ENCODE measurements at places on chromosomes 7 and 10.
A peak's percentile ranks its signal among the peaks of the same experiment; 100 is the strongest.

GRCh38 chr10:96259150-96259549 is 12.2 kb downstream of the BLNK start:
- DNase-seq, result no peak

- no peak for DNase-seq
Observed at GRCh38 chr10:3002304-3002703, 65.0 kb upstream of the PFKP start.

GRCh38 chr7:48097521-48098231 is 8.6 kb downstream of the UPP1 start:
- no peak for DNase-seq

DNA sequence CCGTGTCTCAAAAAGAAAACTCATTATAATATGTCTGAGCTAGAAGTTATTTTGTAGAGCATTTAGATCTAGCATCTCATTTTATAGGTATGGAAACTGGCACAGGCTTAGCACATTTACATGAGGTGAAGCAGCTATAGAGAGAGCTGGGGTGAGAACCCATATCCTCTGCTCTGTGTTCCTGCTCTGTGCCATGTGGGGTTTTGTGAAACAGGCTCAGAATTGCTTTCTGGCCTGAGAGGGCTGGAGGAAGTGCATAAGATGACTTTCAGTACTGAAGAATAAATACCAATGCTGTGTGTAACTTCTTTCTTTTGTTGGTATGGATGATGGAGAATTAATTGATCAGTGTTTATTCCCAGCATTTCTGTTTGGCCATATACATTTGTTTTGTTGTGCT is 159.1 kb downstream of the LRRC4 start:
- no peak for DNase-seq

DNA sequence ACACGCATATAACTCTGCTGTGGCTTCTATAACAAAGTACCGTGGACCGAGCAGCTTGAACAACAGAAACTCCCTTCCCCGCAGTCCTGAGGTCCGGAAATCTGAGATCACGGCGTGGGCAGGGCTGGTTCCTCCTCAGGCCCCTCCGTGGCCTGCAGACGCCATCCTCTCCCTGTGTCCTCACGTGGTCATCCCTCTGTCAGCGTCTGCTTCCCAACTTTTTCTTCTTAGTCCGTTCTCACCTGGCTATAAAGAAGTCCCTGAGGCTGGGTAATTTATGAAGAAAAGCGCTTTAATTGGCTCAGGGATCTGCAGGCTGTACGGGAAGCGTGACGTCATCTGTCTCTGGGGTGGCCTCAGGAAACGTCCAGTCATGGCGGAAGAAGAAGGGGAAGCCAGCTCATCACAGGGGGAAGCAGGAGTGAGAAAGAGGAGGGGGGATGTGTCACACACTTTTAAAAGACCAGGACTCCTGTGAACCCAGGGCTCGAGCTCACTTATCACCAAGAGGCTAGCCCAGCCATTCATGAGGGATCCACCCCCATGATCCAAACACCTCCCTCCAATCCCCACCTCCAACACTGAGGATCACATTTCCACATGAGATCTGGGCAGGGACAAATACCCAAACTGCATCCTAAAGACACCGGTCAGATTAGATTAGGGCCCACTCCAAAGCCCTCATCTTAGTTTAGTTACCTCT is 91.2 kb upstream of the INSIG1 start:
- peak; percentile 97 for DNase-seq

- DNase-seq, result no peak
Observed at GRCh38 chr10:71276873-71277272, 42.2 kb upstream of the SLC29A3 start.

DNA sequence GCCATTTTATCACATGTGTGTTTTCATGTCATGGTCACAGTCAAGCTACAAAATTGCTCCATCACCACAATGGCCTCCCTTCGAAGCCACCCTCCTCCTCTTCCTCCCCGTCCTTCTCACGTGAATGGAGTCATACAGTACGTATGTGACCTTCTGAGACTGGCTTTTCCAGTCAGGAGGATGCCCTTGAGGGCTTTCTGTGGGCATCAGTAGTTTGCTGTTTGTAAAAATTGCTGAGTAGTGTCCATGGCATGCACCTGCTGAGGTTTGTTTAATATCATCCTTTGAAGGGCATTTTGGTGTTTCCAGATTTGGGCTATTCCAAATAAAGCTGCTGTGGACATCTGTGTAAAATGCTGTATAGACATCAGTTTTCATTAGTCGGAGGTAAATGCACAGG is 5.9 kb upstream of the UBE3C start:
- DNase-seq, result no peak

GRCh38 chr10:14852236-14852635 is 14.1 kb downstream of the HSPA14 start:
- DNase-seq, result no peak

GRCh38 chr10:130040817-130041330 is 69.8 kb downstream of the C10orf143 start:
- DNase-seq, result no peak

DNA sequence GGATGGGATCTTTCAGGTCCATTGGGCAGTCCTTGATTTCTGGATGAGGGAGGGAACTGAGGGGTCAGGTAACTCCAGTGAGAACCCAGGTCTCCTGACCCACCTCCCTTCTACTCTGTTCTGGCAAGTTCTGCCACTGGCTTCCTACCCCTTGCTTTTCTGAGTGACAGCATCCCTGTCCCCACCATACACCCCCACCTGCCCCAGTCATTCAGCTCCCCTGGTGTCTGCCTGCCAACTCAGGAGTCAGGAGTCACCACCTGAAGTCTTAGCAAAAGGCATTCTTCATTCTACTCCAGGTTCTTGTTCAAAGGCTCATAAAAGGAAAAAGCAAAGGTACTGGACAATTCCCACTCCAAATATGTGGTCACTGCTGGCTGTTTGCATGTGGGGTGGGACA is 26.6 kb downstream of the CDHR3 start:
- no peak for DNase-seq

DNA sequence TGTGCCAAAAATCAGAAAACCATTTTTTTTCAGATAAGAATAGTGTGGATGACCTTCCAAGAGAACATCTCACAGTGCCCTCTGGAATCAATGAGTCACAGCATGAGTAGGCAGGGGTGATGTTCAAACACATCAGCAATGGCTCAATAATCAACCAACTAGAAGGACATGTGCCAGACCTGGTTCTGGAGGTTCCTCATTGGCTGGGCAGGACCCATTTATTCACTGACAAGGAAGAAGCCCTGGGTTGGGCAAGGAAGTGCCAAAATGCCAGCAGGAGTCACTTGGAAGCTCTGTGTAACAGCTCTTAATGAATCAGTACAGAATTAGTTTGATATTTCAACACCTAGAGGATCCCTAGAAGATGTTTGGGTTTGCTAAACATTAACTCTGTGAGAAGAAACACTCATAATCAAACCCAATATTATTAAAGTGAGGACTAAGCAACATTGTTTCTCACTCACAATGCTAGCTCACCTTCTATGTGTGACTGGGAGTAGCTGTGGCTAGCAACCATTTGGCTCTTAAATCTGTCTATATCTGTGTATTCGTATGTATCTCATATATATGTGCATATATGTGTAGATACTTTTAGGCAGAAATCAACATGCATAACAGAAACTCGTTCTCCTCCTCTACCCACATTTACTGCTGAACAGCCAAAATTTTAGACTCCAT is 72.3 kb upstream of the APBB1IP start:
- peak; percentile 16 for DNase-seq

DNA sequence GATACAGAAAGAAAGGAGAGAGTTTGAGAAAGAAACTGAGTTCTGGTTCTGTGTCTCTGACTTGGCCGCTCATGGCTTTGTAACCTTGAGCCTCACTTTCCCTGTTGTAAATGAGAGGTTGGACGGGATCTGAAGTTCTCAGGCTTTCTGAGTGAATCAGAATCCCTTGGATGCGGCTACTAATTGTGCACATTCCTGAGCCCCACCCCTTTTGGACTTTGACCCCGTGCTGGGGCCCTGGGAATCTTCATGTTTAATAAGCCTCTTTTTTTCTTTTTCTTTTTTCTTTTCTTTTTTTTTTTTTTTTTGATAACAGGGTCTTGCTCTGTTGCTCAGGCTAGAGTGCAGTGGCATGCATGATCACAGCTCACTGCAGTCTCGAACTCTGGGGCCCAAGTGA is 26.9 kb downstream of the SLC25A28 start:
- DNase-seq, result no peak

DNA sequence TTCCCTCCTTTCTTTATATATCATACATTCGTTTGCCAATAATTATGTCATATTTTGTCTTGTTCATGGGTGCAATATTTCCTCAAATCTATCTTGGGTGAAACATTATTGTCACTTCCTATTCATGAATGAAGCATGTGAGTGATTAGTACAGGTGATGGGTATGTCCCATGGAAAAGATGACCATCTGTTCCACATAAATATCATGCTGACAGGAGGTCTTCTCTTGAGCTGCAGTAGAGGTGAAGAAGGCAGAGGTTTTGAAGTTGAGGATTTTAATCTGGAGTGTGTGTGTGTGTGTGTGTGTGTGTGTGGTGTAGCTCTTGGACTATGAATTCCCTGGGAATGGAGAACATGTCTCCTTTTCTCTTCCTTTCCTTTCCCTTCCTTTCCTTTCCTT is 350.5 kb upstream of the CHRM2 start:
- DNase-seq, result no peak

GRCh38 chr10:76878514-76878913 is 759.1 kb downstream of the KCNMA1 start:
- DNase-seq, result no peak

- no peak for DNase-seq
Observed at GRCh38 chr7:75876126-75876881, 2.5 kb upstream of the RHBDD2 start.

DNA sequence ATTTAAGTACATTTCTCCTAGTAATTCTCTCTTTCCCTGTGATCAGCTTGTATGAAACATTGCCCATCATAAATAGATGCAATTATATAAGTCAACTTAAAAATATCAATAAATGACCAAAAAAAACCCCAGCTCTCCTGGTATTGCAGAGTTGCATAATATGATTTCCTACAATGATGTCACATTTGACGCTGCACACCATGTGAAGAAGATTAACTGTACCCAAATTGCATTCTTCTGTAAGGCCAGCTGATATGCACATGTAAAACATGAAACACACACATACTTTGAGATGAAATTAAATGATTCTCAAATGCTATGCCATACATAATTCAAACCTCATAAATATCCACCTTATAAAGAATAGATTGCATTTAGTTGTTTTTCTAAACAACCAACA is 115.5 kb downstream of the AGMO start:
- DNase-seq, result peak; percentile 23

DNA sequence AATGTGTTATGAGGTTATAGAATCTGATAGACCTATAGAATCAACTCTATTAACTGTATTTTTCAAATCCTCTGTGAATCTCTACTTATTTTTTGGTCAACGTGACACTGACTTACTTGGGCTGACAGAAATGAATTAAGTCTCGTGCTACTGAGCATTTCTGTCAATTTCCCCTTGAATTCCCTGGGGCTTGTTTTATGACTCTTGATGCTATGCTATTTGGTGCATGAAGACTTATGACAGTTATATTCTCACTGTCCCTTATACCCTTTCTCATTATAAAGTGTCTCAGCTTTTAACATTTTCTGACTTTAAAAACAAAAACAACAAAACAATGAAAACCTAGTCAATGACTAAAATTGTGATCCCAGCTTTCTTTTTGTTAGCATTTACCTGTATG is 68.5 kb upstream of the OPALIN start:
- DNase-seq, result no peak

DNA sequence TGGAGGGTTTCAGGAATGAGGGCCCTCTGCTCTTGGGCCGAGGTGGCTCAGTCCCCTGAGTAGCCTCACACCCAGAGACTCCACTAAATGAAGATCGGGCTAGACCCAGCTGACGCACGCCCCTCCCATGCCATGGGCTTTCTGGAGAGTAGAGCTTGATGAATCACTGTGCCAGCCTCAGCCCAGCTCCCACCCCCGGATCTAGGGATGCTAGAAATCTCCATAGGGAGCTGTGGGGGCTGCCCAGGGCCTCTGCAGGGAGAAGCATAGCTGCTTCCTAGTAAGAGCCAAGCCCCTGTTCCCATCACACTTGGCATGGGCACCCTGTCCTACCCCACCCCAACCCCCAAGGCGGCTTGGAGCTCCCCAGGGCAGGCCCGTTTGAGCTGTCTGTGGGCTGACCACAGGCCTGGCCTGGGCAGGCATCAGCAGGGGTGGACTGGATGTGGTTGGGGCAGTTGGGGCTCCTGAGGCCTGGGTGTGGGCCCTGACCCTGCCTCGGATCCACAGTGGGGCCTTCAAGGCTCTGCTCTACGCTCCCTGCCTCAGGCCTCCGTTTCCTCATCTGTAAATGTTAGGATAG is 121.2 kb downstream of the ZMIZ1 start:
- DNase-seq, result no peak

- DNase-seq, result no peak
Observed at GRCh38 chr10:132209978-132210530, 23.3 kb downstream of the DPYSL4 start.

- DNase-seq, result no peak
Observed at GRCh38 chr7:80468931-80469714, 42.7 kb downstream of the GNAT3 start.

DNA sequence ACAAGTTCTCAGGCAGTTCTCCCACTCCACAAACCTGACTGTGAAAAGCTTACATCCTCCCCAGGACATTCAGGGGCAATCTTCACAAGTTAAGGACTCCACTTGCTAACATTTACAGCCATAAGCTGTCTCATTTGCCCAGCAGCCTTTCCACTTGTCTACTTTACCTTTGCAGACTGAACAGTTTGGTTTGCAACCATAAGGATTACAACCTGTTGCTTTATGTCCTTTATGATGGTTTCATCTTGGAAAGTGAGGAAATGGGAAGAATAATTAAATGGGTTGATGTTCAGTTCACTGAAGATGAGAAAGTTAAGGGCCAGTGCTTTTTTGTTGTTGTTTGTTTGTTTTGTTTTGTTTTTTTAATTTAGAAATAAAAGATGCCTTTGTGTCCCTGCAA is 92.4 kb downstream of the FAM204A start:
- no peak for DNase-seq

DNA sequence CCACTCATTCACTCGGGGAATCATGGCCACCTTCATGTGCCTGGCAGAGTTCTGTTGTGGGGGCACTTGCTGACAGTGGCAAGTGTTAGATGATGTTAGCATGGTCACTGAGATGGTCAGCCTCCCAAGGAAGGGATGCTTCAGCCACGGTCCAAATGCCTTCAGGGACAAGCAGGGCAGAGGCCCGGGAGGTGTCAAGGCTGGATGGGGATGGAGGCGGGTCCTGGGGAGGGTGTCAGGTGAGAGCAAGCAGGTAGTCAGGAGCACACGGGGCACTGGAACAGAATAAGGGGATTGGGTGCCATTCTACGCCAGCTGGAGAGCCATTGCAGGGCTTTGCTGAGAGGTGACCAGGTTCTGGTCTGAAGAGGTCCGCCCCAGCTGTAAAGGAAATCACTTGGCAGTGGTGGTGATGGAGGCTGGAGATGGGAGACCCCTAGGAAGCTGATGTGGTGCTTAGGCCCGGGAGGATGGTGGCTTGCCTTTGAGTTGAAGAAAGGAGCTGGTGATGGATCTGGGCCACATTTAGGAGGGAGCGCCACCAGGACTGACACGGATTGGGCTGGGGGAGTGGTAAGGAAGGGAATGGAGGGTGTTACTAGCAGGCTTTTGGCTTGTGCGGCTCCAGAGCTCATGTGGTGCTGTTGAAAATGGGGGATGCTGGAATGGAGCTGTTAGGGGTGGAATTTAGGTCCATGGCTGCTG is 24.1 kb downstream of the AGAP3 start:
- DNase-seq, result no peak

- peak; percentile 41 for DNase-seq
Observed at GRCh38 chr7:142248-142941, 50.0 kb upstream of the FAM20C start.

Measured in fibroblast of mammary gland (primary cell).